ENCODE measurements at places on chromosomes 6 and 20.

DNA sequence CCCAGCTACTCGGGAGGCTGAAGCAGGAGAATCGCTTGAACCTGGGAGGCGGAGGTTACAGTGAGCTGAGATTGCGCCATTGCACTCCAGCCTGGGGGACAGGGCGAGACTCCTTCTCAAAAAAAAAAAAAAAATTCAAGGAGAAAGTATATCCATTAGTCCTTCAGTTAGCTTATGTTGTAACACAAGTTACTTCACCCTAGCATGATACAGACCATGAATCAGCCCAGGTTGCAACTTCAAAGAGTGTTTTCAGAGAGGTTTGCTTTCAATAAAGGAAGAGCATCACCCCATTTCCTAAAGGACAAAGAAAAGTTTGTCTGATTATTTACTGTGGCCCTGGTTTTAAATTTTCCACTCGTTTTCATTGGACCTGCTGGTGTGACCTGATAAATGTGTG is 73.0 kb downstream of the SERAC1 start:
- no peak for DNase-seq

- no peak for DNase-seq
Measured at GRCh38 chr6:40359808-40360207, 227.4 kb downstream of the LRFN2 start.

DNA sequence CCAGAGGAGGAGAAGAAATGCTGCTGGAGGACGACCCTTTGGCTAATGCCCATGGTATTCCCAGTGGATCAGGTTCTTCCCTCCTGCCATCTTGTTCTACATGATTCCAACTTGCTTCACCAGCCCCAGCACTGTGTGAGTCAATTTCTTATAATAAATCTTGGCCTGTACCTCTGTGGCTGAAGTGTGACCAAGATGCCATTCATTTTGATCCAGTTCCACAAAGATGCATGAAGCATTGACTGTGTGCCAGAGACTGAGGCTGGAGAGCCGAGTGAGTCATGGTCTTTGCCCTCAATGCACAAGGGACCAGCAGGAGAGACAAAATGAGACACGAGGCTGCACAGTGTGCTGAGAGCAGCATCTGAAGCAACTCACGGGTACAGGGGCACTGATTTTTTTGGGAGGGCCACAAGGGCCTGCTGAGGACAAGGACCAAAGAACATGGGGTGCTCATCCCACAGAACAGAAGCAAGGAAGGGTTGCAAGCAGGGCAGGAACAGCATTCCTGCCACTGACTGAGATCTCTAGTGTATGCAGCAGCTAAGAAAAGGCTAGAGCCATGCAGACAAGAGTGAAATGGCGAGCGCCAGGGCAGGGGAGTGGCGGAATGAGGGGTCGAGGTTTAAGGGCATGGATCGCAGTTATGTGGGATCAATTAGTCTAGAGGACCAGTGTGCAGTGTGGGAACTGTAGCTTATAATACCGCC is 207.0 kb downstream of the THBS2 start:
- no peak for DNase-seq

- no peak for DNase-seq
Measured at GRCh38 chr20:24296477-24297261, 172.8 kb upstream of the SYNDIG1 start.

DNA sequence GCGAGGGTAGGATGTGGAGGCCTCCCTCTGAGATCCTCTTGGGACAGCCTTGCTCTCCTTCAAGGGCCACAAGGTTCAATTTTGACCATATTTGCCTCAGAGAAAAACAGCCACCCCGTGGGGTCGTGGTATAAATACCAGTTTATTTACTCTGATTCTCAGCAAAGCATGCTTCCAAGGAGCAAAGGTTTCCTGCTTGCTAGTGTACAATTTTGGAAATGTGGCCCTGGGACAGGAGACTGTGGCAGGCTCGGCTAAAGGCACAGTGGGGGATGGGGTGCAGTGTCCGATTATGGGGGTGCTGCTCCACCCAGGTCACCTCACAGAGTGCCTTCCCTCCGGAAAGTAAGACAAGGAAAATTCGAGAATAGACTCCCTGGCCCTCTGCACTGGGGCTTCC is 31.1 kb downstream of the RBM38 start:
- DNase-seq: no peak
